ENCODE measurements at places on chromosomes 7 and 10.

GRCh38 chr10:13987446-13987845 is 343.3 kb downstream of the FRMD4A start:
- DNase-seq, result no peak

- no peak for DNase-seq
Measured at GRCh38 chr7:133983685-133984419, 143.3 kb upstream of the LRGUK start.

DNA sequence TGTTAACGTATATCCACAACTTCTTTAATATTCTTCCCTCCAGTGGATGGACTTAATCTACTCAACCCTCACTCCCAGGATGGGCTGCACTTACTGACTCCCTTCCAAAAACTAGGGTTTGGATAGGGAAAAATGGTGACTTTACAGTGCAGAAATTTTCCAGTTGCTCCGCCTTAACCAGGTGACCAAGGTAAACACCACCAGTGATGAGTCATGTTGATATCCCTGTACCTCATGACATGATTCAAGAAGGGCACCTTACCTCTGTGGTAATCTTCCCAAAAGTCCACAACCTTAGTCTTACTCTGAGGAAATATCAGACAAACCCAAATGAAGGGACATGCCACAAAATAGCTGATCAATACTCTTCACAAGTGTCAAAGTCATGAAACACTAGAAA is 3.5 kb upstream of the GSTK1 start:
- DNase-seq, result no peak

DNA sequence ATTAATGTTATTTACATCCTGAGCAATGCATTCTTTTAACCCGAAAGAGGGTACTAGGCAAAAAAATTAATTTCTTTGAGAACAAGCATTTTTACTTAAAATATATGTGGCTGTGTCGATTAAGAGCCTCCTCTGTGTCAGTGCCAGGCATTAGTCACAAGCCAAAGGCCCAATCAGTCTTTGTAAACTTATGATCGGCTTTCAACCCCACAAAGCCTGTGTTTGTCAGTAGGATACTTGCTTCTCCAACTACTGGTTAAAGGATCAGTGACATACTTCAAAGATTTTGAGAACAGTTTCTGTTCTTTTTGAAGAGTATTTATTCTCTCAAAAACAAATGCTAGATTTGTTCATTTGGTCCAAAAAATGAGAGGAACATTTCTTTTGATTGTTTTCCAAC is 159.3 kb downstream of the NRCAM start:
- DNase-seq, result no peak

DNA sequence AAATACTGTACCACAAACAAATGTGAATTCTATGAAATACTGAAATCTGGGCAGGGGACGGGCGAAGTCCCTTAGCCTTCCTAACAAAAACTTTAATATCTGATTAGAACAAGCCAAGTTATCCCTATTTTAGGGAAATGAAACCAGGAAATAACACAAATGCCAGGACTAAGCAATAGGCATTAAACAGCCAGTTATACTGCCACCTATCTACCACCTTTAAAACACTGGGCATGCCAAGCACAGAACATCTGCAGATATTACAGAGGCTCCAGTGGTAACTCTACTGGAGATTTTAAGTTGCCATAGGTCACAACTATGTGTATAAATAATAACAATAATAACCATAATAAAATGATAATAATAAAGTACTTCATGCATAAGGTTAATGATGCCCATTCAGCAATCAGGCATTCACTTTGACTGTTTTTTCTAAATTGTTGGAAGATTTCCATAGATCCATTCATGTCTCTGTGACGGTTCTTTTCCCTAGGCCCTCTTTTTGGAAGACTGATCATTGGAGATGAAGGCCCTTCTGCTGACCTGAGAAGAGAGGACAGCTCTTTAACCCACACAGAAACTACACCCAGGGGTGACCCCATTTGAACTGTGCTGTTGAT is 195.7 kb downstream of the CACNA2D1 start:
- peak; percentile 2 for DNase-seq

DNA sequence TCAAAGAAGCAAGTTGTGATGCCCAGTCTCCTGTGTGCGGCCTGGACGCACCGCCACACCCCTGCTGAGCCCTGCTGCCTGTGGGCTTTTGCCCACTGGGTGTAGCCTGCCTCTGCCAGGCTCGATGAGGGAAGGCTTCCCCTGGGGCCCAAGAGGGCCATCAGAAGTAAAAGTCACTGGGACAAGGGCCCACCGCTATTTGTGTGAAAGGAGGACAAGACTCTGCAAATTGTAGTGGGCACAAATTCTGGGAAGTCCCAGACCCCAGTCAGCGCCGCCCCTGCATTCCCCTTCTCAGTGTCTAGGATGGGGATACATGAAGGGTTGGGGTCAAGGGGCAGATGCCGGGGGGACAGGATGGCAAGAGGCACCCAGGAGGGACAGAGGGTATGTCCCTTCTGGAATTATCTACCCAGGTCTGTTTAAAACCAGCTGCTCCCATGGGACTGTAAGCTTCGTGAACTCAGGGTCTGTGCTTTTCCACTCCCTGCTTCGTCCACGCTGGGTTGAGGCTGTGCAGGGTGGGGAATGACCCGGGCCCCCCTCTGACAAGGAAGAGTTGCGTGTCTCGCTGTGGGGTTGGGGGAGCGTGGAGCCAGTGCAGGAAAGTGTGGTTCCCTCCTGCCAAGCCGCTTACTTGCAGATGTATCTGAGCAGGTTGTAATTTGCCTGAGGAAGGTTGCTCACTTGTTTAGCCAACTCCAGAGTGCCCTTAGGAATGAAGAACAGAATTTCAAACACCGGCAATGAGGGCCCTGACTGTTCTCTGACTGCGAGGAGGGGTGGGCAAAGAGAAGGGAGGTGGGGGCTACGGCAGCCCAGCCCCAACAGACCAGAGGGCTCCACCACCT is 147.2 kb downstream of the MAPK8 start:
- no peak for DNase-seq

DNA sequence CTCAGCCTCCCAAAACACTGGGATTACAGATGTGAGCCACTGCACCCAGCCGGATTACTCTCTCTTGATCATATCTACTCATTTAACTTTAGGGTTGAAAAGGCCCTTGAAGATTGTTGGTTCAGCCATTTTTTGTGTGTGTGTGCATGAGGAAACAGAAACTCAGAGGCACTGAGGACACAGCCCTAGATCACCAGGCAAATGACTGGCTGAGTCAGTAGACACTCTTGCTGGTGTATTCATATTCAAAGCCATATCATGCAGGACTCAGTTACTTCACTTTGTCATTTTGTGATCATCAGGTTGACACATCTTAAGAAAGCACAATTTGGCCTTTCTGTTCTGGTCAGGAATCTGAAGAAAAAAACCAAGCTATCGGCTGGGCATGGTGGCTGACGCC is 253.4 kb downstream of the TRIL start:
- DNase-seq, result no peak

- DNase-seq, result no peak
Measured at GRCh38 chr7:44748948-44749731, 493 bp downstream of the ZMIZ2 start.

GRCh38 chr10:103814626-103815370 is 40.6 kb downstream of the SH3PXD2A start:
- no peak for DNase-seq

- no peak for DNase-seq
Measured at GRCh38 chr10:52050429-52051047, 263.5 kb upstream of the DKK1 start.

- no peak for DNase-seq
Measured at GRCh38 chr10:97222326-97222961, 36.7 kb upstream of the SLIT1 start.

DNA sequence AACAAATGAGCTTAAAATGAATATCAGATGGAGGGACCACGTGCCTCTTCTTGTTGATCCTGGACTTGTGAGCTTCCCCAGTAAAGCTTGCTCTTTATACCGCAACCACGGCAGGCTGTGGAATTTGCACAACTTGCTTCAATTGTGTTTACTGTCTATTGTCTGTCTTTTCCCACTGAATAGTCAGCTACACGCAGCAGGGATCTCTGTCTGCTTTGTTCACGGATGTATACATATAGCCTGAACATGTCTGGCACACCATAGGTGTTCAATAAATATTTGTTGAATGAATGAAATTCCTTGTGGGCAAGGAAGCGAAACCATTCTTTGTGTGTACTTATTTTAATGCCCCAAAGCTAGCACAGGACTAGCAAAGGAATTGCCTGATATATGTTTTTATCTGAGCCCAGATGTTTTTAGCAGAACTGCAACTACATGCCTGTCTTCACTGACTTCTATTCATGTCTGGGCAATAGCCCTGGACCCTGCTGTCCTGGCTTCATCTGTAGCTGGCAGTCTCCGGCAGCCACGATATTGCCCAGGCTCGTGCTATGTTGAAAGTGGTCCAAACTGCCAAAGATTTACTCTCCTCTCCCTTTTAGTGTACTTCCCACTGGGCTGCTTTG is 29.9 kb upstream of the IFRD1 start:
- DNase-seq, result no peak

- DNase-seq, result no peak
Measured at GRCh38 chr10:88207121-88207546, 343.7 kb downstream of the PTEN start.

DNA sequence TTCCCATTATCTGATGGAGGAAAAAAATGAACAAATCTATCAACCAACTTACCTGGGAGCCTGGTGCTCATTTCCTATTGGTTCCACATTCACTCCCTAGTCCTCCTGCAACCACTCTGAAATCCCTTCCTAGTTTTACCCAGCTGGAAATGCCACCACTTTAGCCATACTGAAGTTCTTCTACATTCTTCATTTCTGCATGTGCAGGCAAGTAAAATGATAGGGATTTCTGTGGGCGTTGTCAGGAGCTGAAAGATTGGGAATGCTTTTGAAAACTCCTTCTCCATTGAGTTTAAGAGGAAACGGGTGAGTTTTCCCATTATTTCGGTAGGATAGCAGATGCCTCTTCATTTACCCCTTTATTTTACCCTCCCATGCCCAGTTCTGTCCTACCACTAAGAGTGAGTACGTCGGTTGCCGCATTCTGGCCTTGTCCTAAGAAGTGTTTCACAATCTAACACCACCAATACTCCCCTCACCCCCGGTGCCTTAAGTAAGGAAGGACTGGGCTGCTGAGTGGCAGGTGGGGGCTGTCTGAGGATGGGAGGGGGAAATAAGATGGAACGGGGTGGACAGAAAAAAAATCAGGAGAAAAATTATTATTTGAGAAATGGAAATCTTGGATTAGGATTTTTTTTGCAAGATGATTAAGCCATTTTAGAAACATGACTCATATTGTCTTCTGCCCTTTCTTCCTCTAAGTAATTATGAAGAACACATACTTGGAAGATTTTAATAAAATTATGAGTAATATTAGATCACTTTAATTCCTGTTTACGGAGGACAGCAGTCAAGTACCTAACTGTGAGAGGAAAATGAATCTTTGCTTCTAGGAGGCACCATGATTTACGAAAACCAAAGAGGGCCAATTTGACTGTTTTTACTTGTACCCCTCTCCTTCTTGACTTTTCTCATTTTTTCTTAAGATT is 13.2 kb upstream of the TAS2R60 start:
- no peak for DNase-seq

DNA sequence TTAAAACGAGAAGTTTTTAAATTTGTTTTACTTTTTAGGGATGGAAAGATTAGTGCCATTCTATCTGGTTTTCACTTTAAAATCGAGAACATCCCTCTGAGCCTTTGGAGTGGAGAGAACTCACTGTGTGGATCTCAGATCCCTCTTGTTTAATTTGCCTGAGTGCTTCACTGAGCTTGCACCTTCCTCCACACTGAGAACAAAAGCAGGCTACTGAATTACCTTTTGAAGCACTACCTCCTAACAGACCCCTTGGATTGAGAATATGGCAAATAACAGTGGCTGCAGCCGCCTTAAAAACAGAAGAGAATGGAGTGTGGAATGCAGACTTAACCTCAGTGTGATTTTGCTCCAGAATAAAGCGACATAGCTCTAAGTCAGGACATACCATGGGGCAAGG is 204.7 kb downstream of the CNTNAP2 start:
- DNase-seq, result no peak

GRCh38 chr7:27965650-27966049 is 214.9 kb downstream of the JAZF1 start:
- no peak for DNase-seq

- DNase-seq, result no peak
Measured at GRCh38 chr10:9219860-9220259, 1165.4 kb downstream of the GATA3 start.

GRCh38 chr10:103828107-103828506 is 27.3 kb downstream of the SH3PXD2A start:
- DNase-seq, result no peak

GRCh38 chr7:138092486-138093028 is 16.3 kb downstream of the AKR1D1 start:
- no peak for DNase-seq

- no peak for DNase-seq
Measured at GRCh38 chr7:155303039-155303593, 5.4 kb downstream of the INSIG1 start.

- no peak for DNase-seq
Measured at GRCh38 chr10:33154590-33154989, 179.9 kb downstream of the NRP1 start.
